ENCODE measurements at places on chromosomes 5 and 9. TPM values are rescaled to one million over a fixed set of nuclear protein-coding genes. Genes with fewer than 3 reads are reported as not detected.

Gene SLC44A1
- total RNA-seq = 30.9 TPM

DNA sequence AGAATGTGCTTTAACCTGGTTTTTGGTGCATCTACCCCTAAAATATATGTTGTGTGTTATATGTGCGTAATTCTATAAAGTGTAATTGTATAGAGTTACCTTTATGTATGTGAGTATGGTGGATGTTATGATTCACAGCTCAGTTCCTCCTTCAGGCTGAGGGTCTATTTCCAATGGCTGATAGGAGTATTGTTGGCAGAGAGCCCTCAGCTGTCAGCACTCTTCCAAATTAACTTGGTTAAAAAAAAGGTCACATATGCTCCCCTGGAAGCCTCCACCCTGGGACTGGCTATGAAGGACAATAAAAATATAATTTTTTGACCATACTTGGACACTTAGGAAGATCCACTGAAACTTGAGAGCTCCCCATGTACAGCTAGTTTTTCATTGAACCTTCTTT, 250.4 kb upstream of the CDH12 start:
- DNase-seq = no peak

GRCh38 chr9:113828221-113828620, 47.9 kb upstream of the ZNF618 start:
- no peak for DNase-seq

DNA sequence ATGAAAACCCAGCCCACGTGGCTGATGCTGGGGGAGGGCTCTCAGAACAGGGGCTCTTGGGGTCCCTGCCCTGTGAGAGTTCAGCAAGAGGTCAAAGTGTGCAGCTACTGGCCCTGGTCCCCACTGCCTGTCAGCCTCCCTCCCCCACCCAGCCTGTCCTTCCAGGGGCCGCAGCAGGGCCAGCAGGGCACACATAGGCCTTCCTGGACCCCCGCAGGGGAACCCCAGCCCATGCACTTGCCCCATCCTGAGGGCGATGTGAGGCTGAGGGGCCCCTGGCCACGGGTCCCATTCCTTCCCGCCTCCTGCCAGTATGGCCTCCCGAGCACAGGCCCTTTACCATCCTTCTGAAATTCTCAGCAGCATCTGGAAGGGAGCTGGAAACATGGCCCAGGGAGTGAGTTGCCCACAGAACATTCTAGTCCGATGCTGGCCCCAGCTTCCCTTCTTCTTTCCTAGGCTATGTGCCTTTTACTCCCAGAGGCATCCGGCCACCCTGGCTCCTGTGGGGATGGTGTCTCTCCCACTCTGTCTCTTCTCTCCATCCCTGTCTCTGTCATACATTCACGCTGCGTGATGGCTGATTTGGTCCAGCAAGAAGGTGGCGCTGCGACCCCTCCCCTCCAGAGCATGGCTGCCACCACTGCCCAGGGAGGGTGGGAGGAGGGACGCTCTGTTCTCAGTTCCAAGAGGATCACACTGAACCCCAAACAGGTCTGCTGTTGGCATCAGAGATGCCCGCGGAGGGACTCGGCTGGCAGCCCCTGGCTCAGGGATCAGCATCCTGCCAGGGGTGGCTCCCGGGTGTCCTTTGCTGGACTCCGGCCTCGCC, 19.6 kb downstream of the MRPL36 start:
- DNase-seq = no peak

GRCh38 chr5:142405023-142405422, 80.2 kb upstream of the SPRY4 start:
- no peak for DNase-seq

Gene LRRC19
- not detected for total RNA-seq

DNA sequence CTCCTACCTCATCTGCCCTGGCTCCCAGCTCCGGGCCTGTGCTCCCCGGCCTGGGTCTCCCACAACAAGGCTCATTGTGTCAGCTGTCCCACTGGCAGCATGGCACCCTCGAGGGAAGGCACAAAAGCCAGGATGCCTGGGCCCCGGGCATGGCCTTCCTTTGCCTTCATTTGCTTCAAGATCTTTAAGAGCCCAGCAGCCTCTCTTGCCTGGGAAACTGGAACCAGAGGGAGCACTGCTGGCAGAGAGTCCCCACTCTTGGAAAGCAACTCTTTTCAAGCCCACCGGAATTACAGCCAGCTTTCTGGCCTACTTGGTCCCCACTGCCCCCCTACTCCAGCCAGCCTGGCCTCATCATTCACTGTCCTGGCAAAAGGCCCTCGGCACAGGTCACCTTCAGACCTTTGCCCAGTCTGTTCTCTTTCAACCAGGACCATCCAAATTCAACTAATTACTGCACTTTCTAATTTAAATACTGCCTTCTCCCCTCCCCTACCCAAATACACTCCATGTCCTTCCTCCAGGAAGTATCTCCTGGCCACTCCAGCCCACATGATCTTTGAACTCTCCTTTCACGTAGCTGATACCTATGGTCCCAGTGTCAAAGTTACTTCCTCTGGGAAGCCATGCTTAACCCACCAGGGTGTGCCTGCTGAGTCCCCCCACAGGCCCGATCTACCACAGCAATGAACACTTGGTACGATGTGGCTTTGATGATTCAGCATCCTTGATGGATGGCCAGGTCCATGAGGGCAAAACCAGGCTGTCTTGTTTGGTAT, 8.9 kb downstream of the ZER1 start:
- no peak for DNase-seq

DNA sequence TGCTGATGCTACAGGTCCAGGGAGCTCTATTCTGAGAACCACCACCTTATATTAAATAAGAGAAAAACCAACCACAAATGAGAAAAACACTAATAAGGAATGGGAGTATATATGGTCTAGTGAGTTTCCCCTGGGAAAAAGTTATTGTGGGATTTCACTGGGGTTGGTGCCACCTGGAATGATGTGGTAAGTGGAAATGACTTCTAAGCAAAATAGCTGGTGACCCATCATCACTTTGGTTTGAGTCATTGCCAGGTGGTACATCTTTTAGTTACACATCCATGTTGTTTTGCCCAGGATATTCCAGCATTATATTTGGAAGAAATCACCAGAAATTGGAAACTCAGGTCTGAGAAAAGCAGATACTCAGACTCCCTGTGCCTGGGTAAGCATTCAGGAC, 437.3 kb downstream of the DTWD2 start:
- DNase-seq = no peak

Gene HTR4
- total RNA-seq = not detected

- no peak for DNase-seq
Measured at GRCh38 chr5:17482790-17483189, 15.2 kb upstream of the TAF11L2 start.

GRCh38 chr9:27933210-27934025, 360.1 kb upstream of the C9orf72 start:
- no peak for DNase-seq

- no peak for DNase-seq
Measured at GRCh38 chr5:157172403-157172802, 6.3 kb upstream of the GARIN3 start.

DNA sequence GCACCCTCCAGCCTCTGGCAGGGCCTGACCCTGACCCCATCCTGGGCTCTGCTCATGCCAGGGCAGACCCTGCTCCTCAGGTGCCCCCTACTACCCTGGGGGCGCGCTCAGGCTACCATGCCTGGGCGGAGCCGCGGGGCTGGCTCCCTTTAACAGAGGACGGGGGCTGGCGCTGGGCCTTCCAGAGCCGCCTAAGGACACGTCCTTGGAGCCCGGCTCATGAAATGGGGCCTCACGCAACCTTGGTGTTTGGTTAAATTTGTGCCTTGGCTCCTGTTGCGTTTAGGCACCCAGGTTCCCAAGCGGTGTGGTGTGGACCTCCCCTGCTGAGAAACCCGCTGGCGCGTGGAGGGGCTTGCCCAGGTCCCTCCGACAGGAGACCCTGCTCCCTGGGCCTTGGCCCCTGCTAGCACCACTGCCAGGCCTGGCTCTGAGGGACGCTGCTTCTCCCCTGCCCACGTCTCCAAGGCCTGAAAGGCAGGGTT, 3.4 kb upstream of the EHMT1 start:
- DNase-seq = no peak

- DNase-seq = no peak
Measured at GRCh38 chr9:108756746-108757490, 98.9 kb downstream of the ACTL7B start.

Gene TAF11L5
- total RNA-seq = not detected
